Stimulated activated naive CD8-positive, alpha-beta T cell treated with anti-CD3 and anti-CD28 coated beads, Interleukin-15, Interleukin-2, amounts not matched to agents 100 U/mL and 50 U/mL, for 24 hours (primary cell): ENCODE measurements at places on chromosomes 7 and 10.

DNA sequence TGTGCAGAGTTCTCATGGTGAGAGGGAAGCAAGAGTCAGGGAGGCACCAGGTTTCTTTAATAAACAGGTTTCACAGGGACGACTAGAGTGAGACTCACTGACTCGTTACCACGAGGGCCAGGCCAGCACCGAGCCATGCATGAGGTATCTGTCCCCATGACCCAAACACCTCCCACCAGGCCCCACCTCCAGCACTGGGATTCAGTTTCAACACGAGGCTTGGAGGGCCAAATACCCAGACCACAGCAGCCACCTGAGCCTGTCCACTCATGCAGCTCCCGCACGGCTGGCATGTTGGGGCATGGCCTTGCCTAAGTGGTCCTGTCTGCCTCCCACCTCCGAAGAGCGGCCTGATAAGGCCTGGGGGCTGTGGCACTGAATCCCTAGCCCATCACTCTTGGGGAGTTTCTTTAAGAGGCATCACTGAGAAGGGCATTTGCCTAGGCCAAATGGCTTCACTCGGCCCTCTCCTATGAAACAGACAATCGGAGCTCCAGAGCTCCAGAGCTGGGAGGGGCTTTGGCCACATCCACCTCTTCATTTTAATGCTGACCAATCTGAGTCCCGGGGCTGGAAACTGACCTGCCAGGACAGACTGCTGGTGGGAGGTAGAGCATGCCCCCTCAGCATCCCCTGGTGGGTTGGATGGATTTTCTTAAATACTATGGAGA lies 157.8 kb downstream of the DNAJB6 start:
- no peak for DNase-seq

DNA sequence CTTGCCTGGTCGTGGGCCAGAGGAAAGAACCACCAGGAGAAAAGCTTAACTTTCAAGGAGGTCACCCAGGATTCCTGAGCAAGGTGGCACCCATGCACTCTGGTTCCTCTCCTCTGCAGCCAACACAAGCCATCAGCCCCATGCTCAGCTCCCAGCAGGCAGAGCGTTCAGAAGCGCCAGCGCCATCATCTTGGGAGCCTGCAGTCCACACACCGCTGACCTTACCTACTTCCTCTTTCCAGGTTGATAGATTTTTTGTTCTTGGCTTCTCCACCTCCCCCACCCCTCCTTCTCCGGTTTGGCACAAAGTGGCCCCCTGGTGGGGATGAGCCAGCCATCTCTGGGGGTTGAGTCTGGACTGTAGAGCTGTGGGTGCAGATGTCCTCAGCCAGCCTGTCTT lies 1.7 kb upstream of the WDR86 start:
- no peak for DNase-seq

- DNase-seq, result no peak
Measured at GRCh38 chr10:74077416-74077815, 73.2 kb downstream of the AP3M1 start.

DNA sequence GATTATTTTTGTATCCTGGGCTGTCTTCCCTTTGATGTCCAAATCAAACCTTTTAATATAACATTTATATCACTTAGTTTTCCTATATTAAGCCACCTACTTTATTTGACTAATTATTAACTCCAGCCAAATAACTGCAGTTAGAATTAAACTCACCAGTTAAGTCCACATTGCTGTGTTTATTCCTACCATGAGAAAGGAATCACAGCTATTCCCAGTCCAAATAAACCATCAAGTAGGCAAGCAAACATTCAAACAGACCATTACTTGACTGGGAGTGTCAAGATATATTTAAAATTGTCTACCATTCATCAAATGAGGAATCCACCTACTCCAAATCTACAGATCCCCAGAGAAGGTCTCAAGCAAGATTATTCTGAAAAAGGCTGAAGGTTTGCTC lies 22.4 kb downstream of the PDE1C start:
- no peak for DNase-seq

- no peak for DNase-seq
Measured at GRCh38 chr7:106812027-106812643, 52.9 kb upstream of the PIK3CG start.

GRCh38 chr10:30589441-30589840 lies 40.1 kb downstream of the LYZL2 start:
- DNase-seq, result no peak

DNA sequence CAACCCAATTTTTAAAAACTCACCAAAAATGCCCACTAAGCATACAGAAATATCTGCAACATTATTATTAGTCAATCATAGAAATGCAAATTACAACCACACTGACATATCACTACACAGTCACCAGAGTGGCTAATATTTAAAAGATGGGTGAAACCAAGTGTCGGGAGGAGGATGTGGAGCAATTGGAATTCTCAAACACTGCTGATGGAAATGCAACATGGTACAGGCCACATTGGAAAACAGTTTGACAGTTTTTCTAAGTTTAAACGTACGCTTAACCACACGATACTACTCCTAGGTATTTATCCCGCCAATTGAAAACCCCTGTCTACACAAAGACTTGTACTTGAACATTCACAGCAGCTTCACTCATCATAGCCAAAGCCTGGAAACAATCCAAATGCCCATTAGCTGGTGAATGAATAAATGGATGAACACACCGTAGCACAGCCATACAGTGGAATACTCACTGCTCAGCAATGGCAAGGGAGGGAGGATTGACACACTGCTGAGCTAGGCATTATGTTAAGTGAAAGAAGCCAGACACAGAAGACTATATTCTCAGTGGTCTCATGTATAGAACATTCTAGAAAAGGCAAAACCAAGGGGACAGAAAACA lies 16.3 kb downstream of the GCK start:
- no peak for DNase-seq

DNA sequence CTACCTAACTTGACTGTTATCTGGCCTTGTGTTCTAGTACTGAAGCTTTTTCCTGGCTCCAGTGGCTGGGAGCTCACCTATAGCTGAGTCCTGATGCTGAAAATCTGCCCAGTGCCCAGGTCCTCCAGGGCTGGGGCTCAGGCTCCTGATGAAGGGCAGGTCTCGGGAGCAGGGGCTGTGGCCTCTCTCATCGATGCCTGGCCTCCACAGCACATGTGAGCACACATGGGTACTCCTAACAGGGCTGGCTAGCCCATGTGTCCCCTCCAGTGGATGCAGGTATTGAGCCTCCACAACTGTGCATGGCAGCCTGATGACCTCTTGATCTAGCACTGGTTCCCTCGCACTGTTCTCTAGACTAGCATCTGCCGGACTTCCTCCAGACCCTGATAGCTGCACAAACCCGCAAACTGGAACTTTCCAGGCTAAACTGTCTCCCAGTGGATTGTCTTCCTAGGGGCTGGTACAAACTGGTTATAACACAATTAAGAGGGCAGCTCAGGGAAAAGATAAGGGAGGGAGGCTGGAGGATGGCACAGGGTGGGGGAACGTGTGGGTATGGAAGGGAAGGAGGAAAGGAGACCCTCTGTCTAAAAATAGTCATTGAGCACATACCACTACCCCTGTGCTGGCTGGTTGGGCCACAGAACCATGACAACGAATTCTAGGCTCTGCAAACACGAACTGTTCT lies 35.1 kb downstream of the PLAC9 start:
- no peak for DNase-seq

GRCh38 chr7:135924302-135924701 lies 52.9 kb downstream of the MTPN start:
- DNase-seq, result no peak

DNA sequence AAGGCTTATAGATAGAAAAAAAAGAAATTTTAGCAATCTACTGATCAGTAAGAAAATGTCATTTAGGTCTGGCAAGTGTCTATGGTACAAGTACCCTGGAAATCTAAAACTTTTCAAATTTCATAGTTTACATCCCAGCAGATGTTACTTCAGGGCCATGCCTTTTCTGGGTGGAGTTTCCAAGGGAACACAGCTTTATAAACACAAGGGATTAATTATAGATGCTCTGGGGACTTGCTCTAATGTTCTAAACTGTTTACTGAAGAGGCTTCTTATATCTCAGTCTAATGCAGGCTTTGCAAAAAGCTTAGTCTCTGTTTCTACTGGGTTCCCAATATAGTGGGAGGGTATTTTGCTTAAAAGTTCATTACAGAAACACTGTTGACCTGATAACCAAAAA lies 3.1 kb downstream of the CD36 start:
- no peak for DNase-seq
